Astrocyte (in vitro differentiated cells and primary cell): ENCODE measurements at places on chromosomes 13 and 19. TPM values are rescaled to one million over a fixed set of nuclear protein-coding genes. Genes with fewer than 3 reads are reported as not detected.

- DNase-seq = no peak
These were observed 17.4 kb upstream of the SPRYD7 start for GRCh38 chr13:49953560-49953959.

DNA sequence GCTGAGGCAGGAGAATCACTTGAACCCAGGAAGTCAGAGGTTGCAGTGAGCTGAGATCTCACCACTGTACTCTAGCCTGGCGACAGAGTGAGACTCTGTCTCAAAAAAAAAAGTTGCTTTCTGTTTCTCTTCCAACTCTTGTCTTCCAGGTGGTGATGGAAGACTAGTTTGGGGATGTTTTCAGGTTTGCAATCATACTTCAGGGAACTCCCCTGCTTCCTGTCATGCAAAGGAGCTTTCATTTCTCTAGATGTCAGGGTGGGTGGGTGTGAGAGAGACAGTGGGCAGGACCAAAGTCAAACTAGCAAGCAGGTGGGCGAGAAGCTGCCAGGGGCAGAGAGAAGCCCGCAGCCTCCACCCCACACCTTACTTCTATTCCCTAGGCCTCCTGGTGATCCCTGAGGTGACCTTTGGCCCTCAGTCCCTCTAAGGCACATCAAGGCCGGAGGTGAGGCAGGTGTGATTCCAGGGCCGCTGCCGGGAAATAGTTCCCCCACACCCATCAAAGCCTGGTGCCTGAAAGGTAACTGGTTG is 25.7 kb downstream of the CCNE1 start:
- DNase-seq = no peak

DNA sequence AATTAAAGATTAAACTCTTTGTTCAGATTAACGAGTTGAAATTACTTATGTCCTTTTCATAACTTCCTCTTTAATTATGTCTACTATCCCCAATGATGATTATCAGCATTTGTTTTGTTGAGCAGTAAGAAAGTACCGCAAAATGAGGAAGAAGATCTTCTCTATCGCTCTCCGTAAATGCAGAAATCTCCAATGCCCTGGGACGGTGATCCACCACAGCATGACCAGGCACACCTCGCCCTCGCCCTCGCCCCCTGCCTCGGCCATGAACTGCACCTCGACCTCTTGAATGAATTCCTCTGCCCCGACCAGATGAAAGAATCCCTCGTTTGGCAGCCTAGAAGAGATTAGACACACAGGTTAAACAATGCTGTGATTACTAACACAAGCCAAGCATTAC is 69.1 kb downstream of the RBM26 start:
- no peak for DNase-seq

DNA sequence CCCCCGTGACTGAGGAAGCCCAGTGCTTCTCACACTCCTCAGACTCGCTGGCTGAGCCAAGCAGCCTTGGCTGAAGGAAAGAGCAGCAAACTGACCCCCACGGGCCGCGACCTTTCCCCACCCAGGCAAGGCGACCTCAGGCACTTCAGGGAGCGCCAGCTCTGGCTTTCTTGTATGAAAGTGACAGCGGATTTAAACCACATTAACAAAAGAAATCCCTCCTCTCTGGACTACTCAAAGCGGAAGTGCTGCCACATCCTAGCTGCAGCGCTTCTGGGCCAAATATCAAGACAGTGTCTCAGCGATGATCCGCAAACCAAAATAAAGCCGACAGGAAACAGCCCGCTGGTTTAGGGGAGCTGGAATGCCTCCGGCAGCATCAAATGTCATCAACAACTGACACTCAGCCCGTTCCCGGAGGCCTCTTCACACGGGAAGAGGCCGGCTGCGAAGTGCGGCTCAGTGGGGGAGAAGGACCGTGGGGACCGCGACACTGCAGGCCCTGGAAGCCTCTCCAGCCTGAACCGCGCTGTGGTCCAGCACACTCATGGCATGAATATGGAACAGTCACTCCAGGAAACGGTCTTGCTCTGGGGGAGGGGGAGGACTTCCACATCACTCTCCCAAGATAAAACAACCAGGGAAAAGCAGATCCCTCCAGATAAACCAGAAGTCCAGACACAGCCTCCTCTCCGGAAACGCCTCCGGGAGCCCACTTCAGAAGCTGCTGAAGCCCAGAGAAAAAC is 1.4 kb downstream of the RASA3 start:
- peak; percentile 92 for DNase-seq

DNA sequence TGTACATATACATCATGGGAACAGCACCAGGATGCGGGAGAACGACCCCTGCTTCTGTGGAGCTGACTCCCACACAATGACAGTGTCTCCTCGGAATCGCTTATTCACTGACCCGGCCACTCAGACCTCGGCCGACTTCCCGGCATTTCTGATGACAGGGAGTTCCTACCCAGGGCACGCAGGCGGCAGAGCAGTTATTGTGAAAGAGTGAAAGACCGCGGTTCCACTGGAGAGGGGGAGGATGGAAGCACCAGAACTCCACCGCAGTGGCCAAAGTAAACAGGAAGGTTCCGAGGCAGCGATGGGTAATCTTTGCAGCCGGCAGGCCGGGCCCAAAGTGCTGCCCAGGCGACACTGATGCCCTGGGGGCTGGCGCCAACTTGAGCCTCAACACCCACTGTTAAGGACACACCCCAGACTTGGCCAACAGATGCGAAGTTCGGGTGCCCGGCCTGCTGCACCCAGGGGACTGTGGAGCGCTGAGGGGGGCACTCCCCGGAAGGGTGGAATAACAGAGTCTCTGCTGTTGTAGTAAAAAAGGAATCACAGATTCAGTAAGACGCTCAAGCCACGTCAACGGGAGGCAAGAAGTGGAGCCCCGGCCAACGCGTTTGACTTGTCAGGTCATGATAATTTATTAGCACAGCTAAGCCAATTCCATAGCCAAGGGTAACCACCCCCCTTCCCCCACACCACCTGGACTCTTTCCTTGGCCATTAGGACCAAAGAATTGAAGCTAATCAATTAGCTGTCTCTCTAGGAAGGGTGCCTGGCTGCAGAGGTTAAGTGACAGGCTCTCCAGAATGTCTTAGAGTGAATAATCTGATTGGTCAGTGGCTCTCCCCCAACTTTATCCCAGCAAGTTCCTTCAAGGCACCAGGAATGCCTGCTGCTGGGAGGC is 5.8 kb downstream of the MLLT1 start:
- peak; percentile 88 for DNase-seq

GRCh38 chr13:73082895-73083294 is 24.1 kb downstream of the KLF5 start:
- no peak for DNase-seq

GRCh38 chr19:12047868-12048267 is 4.9 kb downstream of the ZNF878 start:
- no peak for DNase-seq

The PTPRS gene
- 125 and 142 TPM in 2 replicates for total RNA-seq

The TMEM59L gene
- total RNA-seq = 5.6 and 8.8 TPM in 2 replicates

The PRSS57 gene
- not detected in 2 replicates for total RNA-seq

The SMIM44 gene
- total RNA-seq = not detected in 2 replicates

The ZNF708 gene
- total RNA-seq = 13.8 and 20.0 TPM in 2 replicates

The USHBP1 gene
- 0.27 TPM in 1 of 2 replicates, not detected in the other for total RNA-seq

The ZNF681 gene
- 1.3 and 3.1 TPM in 2 replicates for total RNA-seq

The HDGFL2 gene
- 78.9 and 79.8 TPM in 2 replicates for total RNA-seq

The SF3A2 gene
- 76.6 and 83.2 TPM in 2 replicates for total RNA-seq
